T-helper 17 cell (primary cell): ENCODE measurements at places on chromosomes 1 and 21.

DNA sequence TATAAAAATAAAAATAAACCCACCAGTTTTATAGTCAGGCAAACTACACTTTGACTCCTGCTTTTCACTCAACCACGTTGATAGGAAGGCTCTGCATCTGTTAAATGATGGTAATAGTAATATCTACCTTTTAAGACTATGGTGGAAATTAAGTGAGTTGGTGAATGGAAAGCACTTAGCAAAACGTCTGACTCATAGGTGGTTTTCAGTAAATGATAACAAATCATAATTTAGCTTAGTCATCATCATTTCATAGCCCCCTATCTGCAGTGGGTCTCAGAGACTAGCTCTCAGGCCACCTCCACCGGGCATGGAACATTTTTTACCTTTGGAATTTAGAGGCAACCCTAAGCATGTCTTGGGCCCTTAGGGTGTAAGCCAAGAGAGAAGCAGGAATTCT is 160.0 kb downstream of the PDE4B start:
- no peak for DNase-seq

GRCh38 chr1:248406721-248407692 is 4.2 kb downstream of the OR2T1 start:
- DNase-seq = no peak

- peak; percentile 65 for DNase-seq
Observed at GRCh38 chr1:234608911-234609690, 877 bp downstream of the IRF2BP2 start.

GRCh38 chr21:33116676-33117075 is 46.7 kb downstream of the OLIG1 start:
- DNase-seq = no peak

DNA sequence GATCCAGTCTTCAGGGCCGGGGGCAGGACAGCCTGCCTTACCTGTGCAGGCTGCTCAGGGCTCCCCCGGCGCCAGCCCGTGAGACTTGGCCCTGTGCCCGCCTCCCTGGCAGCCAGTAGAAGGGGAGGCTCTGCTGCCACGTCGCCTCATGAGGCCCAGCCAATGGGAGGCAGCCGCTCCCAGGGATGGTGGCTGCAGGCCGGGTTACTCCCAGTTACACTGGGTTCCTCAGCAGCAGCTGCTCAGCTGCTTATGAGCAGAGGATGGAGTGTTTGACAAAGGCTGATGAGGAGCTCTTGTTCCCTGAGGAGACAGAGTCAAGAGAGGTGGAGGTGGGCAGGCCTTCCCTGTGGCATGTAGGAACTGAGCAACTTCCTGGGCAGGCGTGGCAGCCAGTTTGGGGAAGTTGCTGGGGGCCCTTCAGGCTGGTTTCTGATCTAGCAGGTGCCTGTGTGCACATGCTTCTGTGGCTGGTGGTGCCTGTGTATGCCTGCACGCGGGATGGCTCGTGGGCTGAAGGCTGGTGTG is 5.5 kb downstream of the MFSD2A start:
- DNase-seq = no peak

GRCh38 chr1:187959062-187959461 is 1130.3 kb downstream of the PLA2G4A start:
- DNase-seq = no peak

GRCh38 chr1:209607102-209607794 is 23.7 kb downstream of the CAMK1G start:
- no peak for DNase-seq

DNA sequence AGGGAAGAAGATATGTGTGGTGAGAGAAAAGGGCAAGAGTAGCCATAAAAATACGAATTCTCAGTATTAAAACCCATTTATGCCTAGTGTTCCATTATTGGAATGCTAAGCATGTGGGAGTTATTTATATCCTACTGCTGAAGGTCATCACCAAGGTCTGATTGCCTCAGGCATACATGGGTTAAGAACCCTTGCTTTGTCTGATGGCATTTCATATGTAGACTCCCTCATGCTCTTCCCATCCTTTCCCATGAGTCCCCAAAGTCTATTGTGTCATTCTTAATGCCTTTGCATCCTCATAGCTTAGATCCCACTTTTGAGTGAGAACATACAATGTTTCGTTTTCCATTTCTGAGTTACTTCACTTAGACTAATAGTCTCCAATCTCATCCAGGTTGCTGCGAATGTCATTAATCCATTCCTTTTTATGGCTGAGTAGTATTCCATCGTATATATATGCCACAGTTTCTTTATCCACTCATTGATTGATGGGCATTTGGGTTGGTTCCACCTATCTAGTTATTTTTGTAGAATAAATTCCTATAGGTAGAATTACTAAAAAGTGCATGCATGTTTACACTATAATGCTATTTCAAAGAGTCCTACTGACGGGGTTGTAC is 172.5 kb downstream of the DYRK1A start:
- no peak for DNase-seq

DNA sequence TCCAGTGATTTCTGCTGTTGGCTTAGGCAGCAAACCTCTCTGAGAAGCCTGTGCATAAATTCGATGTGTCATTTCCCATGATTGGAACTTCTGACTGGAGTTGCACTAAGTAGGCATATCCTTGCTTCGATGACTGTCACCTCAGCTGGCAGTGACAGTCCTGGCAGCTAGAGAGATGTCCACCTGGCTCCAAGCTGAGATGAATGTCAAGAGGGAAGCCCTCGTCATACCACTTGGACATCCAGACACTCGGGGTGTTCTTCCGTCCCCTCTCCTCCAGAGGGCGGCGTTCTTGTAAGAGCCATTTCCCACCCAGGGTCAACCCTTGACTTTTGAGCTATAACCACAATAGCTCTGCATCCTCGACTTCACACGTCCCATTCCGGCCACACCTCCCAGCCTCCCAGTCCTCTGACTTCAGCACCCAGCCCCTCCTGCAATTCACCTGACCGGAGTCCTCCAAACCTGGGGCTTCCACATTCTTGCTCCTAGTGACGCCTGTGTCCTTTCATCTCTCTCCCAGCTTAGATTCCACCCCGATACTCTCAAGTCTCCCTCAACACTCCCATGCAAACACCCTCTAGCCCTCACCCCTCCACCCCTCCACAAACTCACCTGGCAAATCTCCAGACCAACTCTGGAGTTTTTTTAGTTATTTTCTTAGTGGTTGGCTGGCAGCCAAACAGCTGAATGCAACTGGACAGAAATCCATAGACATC is 17.3 kb downstream of the CA6 start:
- no peak for DNase-seq

DNA sequence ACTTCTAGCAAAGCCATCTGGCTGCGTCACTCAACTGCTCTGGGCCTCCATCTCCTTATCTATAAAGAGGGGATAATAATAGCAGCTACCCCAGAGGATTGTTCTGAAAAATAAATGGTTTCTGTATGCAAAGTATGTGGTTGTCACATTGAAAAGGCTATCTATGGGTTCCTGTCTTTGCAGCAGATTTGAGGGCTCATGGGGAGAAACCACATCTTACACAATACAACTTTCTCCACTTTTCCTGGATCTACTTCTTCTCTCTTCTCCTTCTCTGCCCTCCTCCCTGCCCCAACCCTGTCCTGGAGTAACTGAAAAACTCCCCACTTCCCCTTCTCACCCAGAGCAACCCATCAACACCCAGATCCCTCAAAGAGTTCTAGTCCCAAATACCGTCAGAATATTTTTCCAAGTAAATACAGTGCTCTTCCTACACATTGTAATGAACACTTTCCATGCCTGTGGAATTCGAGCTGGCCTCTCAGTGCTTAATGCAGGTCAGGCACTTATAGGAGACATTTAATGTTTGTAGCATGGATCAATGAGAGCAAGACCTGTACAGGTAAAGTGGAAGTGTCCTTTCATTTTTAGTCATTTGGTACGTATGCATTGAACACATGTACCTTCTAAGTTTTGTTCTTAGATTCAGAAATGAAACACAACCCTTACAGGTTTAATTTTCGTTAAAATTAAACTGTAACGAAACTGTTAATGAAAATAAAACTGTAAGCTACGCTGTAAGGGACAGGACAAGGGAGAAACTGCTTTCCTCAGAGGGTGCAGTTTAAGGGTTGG is 131.9 kb downstream of the AK5 start:
- DNase-seq = no peak

GRCh38 chr1:228366062-228366865 is 40.4 kb downstream of the TRIM11 start:
- DNase-seq = no peak

DNA sequence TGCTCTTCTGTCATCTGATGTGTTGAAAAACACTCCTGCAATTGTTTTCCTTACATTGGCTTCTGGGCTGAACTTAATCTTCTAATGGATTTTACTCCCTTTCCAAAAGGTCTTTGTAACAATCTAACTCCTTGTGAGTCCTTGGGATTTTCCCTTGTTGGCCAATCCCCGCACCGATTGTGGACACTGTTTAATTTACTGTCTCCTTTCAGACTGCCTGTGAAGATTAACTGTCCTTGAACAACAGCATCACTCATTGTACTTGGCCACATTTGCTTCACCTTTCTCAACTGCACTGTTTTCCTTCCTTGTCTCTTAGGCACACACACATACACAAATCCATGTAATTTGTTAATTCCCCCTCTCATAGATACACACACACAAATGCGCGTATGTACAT is 120.4 kb downstream of the SPATA46 start:
- DNase-seq = no peak

DNA sequence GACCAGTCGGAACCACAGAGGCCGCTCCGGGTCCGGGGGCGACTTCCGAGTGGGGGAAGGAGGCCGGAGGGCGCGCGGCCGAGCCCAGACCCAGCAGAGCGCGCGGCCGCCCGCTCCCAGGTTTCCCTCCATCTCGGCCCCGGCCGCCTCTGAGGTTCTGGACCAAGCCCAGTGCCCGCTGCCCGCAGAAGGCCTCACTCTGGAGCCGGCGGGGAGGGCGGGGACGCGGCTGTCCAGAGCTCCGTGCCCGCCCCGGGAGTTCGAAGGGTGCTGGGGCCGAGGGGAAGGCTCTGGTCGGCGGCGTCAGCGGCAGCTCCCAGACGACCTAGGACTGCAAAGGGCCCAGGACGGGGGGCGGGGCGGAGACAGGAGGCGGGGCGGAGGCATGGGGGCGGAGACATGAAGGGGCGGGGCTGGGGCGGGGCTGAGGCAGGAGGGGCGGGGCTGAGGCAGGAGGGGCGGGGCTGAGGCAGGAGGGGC is 48.0 kb upstream of the SLC19A1 start:
- peak; percentile 69 for DNase-seq

- no peak for DNase-seq
Observed at GRCh38 chr21:38556390-38556789, 58.1 kb upstream of the ERG start.

- no peak for DNase-seq
Observed at GRCh38 chr1:62691062-62691844, 3.1 kb upstream of the DOCK7 start.

- DNase-seq = no peak
Observed at GRCh38 chr1:111814642-111815041, 58.9 kb downstream of the DDX20 start.

GRCh38 chr1:224116131-224116530 is 2.2 kb downstream of the FBXO28 start:
- DNase-seq = no peak

GRCh38 chr1:55010887-55011217 is 12.1 kb downstream of the BSND start:
- DNase-seq = no peak

- DNase-seq = no peak
Observed at GRCh38 chr1:186819126-186819525, 9.6 kb upstream of the PLA2G4A start.

DNA sequence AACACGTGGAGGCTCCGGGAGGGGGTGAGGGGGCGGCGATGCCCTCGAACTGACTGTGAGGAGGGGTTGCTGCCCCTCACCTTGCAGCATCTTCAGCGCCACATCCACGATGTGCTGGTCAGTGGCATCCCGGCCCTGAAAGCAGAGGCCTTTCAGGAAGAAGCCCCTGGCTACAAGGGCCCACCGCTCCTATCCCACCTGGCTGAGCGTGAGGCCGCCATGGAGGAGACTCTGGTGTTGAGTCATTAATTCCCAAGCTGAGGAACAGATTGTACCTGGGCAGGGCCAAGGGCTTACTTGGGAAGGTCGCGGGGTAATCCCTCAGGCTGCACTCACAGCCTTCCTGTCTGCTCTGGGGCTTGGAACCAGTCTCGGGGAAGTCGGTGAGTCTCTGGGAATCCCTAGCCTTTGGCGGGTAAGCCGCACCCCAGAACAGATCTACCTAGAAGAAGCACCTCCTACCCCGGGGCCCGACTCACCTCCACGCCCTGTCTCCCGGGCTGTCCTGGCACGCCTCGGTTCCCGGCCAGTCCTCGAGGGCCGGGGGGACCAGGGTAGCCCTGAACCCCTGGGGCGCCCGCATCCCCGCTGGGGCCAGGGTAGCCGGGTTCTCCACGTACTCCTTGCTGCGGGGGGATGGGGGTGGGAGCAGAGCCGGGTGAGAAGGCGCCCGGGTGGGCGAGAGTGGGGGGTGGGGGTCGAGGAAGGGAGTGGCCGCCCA is 13.9 kb downstream of the COL9A2 start:
- DNase-seq = no peak

GRCh38 chr1:10687782-10688408 is 108.6 kb downstream of the CASZ1 start:
- DNase-seq = no peak

DNA sequence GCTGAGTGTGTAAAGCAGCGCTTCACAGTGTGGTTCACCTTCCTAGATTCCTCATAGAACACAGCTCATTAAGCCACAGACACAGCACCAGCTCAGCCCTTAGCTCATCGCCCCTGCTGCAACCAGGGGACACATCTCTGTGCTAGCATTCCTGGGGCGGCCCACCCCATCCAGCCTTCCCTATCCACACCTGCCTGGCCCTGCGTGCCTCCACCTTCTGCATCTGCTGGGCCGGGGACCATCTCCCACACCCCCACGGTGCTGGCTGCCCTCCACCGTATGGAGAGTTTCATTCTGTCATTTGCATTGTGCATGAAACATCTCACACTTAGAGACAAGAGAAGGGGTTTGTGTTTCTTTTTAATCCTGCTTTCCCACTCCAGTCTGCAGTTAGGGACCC is 35.8 kb upstream of the PRSS38 start:
- no peak for DNase-seq

DNA sequence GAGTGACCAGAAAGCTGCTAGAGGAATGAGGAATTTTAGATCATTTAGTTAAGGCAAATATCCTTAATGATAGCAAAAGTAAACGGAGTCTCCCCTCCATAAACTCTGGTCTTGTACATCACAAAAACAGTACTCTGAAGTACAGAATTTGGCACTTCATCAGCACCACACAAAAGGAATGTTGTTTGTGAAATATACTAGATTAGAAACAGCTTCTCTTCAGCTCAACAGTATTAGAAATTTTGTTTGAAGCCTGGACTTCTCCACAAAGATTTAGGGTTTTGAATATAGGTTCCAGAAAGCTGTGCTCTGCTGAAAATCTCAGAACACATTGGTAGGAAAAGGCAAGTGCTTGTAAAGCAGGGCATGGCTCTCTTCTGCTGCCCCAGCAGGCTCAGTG is 135.1 kb upstream of the PTGFR start:
- no peak for DNase-seq

GRCh38 chr1:41380979-41381691 is 19.9 kb downstream of the FOXO6 start:
- DNase-seq = no peak
